ENCODE measurements at places on chromosomes 7 and 10. TPM values are rescaled to one million over a fixed set of nuclear protein-coding genes. Genes with fewer than 3 reads are reported as not detected.

DNA sequence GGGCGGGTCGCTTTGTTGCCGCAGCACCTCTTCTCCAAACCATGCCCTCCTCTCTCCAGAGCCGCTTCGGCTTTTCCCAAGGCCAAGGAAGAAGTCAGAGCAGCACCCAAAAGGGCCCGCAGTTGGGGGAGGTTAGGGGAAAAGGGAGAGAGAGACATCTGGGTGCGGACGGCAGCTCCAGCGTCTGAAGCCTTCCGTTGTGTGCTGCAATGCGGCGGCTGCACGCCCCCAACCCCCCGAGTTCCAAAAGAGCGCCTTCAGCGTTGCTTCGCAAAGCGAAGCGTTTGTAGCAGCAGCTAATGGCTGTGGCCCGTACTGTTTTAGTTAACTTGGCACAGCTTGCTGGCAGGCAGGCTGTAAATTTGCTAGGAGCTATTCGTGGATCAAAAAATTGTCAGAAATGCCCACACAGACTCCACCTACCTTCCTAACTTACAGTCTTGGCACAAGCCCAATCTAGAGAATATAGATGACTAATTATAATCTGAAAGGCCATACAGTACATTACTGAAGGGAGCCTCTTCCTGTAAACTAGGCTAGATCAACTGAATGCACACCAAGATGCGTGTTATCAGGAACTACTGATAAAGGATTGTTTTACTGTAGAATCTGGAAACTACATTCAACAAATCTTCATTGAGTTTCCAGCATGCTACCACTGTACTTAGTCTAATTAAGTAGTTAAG lies 1.1 kb upstream of the KBTBD2 start:
- DNase-seq = peak; percentile 83

DNA sequence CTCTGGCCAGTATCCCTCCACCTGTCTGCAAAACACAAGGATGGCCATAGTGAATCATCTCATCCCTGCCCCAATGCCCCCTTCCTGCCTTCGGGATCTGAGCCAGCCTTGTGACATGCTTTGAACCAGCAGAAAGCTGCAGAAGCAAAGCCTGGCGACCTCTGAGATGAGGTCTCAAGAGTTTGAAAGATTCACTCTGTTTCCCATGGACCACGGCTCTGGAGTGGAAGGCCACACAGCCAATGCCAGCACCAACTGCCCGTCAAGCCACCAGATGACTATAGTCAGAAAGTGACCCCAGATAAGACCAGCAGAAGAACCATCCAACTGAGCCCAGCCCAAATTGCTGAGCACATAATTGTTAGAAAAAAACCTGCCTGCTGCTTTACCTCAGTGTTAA lies 193.9 kb upstream of the PPP2R2D start:
- DNase-seq = no peak

PAPOLB gene
- total RNA-seq = 0.10 TPM

SEMA3C gene
- total RNA-seq = 212 TPM

- DNase-seq = no peak
These were observed 59.8 kb downstream of the BPGM start for GRCh38 chr7:134706468-134706867.

- DNase-seq = no peak
These were observed 7.4 kb upstream of the SAMD8 start for GRCh38 chr10:75103881-75104686.

GRCh38 chr7:101169838-101170551 lies 4.6 kb upstream of the VGF start:
- DNase-seq = peak; percentile 69

GRCh38 chr10:6020826-6021225 lies 41.3 kb downstream of the IL2RA start:
- DNase-seq = peak; percentile 11

PRR15 gene
- total RNA-seq = 0.31 TPM

DNA sequence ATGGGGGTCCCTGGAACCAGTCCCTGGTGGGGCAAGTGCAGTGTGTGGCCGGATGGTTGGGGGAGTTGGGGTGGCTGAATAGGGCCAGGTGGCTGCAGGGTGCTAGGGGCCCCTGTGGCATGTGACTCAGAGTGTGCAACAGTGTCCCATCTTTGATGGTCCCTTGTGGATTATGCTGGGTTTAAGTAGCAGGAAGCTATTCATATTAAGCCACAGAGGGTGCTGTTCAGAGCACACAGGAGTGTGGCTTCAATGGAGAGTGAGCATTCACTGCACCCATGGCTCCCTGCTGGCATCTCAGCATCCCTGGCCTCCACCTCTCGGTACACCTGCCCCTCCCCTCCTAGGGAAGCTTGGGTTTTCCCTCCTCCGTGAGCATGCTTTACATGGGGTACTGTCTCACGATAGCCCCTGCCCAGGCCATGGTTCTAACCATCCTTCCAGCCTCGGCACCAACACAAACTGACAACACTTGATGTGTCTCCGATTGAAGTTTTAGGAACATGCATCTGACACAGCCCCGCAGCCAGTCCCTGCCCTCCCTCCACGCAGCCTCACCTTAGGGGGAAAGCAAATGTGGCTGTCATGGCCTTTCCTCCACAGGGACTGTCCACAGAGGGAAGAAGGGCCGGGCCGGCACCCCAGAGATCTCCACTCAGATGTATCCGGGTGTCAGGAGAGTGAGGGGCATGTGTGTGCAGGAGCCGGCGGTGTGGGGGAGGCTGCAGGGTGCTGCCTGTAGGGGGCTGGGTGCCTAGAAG lies 30.4 kb upstream of the PPIF start:
- DNase-seq = no peak

RBP3 gene
- total RNA-seq = not detected

DNA sequence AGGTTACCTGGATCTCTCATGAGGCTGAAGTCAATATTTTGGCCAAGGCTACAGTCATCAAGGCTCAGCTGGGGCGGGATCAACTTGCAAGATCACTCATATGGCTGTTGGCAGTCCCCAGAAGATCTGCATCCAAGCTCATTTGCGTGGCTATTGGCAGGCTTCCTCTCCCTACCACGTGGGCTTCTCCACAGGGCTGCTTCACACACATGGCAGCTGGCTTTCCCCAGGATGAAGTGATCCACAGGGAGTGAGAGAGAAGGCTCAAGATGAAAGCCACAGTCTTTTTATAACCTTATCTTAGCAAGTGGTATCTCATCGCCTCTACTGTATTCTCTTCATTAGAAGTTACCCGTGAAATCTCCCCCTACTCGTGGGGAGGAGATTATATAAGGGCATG lies 167.4 kb downstream of the TMEM26 start:
- no peak for DNase-seq

DNA sequence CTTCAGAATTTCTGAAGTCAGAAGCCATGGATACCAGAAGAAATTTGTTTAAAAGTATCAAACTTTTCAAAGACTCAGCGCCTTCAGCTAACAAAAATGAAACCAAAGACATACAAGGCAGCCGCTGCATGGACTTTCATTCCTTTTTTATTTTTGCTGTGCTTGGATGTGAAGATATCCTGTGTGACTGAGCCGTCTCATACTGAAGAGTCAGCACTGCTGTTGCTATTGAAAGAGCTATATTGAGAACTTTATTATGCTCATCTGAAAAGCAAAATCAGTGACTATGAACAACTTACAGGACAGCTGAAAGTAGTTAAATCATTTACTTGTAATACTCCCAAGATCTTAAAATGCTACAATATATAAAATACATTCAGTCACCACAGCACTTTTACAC lies 809.2 kb downstream of the NXPH1 start:
- DNase-seq = no peak

- no peak for DNase-seq
These were observed 22.1 kb upstream of the CAPZA2 start for GRCh38 chr7:116840256-116840655.

- DNase-seq = no peak
These were observed 5.6 kb downstream of the GIMAP1 start for GRCh38 chr7:150721970-150722373.

- DNase-seq = peak; percentile 90
These were observed 24.0 kb downstream of the ELFN1 start for GRCh38 chr7:1693991-1694524.

- no peak for DNase-seq
These were observed 71.9 kb downstream of the AOAH start for GRCh38 chr7:36652431-36652830.

GRCh38 chr7:69193061-69193460 lies 405.2 kb upstream of the AUTS2 start:
- no peak for DNase-seq

DNA sequence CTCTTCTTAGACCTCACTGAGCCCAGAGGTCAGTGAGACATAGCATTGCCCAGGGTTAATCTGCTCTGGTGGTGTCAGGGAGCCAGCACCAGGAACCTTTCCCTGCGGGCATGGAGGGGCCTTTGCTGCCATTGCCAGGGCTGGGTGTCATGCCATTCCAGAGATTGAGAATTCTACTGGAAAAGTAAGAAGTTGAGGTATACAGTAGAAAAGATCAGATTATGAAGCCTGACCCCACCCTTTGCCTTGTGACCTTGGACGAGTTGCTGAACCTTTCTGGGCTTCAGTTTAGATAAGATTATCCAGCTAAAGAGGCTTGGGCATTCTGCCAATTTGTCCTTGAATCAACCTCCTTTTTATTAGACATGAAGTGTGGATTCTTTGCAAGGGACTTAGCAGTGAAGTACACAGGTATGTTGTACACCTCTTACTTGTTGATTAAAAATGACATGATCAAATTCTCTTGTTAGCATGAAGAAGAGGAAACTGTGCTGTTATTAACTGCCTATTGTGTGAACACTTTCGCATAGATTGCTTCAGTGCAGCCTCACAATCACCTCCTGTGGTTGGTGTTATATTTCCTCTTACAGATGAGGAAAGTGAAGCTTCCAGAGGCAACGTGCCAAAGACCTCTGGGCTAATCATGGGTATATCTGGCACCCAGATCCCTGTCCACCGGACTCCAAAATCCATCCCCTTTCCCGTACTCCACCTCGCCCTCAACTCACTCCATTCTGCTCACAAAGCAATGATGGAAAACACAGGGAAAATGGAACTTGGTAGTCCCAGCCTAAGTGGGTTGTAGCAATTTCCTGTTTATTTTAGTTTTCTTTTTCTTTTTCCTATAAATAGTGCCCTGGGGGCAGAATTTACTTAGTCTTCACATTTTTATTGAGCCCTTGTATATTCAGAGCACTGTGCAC lies 151.3 kb downstream of the CAMK1D start:
- DNase-seq = no peak

ZNF853 gene
- total RNA-seq = 26.1 TPM

GRCh38 chr10:96259150-96259549 lies 12.2 kb downstream of the BLNK start:
- no peak for DNase-seq

DNA sequence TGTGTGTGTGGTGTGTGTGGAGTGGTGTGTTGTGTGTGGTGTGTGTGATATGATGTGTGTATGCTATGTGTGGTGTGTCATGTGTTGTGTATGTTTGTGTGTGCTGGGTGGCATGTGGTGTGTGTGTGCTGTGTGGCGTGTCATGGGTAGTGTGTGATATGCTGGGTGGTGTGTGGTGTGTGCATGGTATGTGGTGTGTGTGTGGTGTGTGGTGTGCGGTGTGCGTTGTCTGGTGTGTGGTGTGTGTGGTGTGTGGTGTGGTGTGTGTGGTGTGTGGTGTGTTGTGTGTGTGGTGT lies 37.5 kb upstream of the DNAJB6 start:
- no peak for DNase-seq

OR2A42 gene
- not detected for total RNA-seq

TEX36 gene
- total RNA-seq = not detected

GRCh38 chr10:129812398-129812797 lies 151.7 kb downstream of the EBF3 start:
- DNase-seq = no peak

- peak; percentile 12 for DNase-seq
These were observed 108.5 kb upstream of the RNF32 start for GRCh38 chr7:156532016-156532602.

GRCh38 chr7:122748195-122748594 lies 45.5 kb upstream of the RNF148 start:
- DNase-seq = no peak

FZD8 gene
- total RNA-seq = 23.8 TPM

MKRN1 gene
- 68.9 TPM for total RNA-seq

Data from tongue (tissue), 3 donors.